ENCODE measurements at places on chromosomes 6 and 20. TPM values are rescaled to one million over a fixed set of nuclear protein-coding genes. Genes with fewer than 3 reads are reported as not detected.

Gene ZC3H12D
- total RNA-seq: 0.12 TPM

Gene LPA
- not detected for total RNA-seq

Gene TSBP1
- total RNA-seq: not detected

Gene PTCHD4
- total RNA-seq: 2.5 TPM

Gene ABHD16B
- total RNA-seq: not detected

Gene TRERF1
- total RNA-seq: 3.6 TPM
